ENCODE measurements at places on chromosomes 13 and 19.

- DNase-seq, result no peak
Observed at GRCh38 chr19:8391198-8392016, 1.2 kb downstream of the RAB11B start.

DNA sequence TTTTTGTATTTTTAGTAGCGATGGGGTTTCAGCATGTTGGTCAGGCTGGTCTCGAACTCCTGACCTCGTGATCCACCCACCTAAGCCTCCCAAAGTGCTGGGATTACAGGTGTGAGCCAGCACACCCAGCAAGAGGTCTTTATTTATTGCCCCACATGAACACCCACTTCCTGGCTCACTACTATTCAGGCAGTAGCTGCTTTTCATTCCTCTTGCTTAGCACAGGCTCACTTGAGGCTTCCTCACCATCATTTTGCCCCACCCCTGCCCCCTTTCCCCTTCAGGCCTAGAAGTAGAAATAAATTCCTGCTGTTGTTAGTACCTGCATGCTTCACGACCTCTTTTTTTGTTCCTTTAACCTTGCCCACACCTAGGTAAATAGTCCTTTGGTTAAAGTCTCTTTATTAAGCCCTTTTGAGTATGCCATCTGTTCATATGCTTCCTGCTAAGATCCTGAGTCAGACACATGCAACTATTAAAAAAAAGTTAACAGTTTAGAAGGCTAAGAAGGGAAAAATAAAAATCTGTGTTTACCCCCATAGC is 33.5 kb upstream of the ITM2B start:
- DNase-seq, result no peak

DNA sequence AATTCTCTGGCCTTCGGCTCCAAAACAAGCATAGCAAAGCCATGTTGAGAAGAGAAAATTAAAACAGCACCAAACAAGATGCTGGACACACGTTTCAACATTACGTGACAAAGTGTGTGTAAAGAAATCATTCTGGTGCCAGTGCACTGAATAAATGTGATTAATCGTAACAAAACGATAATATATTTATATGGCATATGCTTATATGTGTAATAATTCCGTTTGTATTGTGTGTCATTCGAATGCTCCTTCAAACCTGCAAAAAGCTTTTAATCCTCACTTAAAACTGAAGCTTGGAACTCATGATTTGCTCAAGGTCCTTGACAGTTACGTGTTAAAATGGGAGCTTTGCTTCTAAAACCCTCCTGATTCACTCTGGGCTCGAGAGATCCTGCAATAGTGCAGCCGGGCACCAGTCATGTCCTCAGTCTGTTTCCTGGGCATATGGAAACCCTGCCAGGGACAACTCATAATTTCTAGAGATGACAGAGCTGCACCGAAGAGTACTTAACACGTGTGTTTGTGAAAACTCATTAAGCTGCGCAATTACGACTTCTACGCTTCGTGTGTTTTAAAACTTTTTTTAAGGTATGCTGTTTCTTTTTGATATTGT is 731 bp upstream of the AKAP8L start:
- no peak for DNase-seq

- DNase-seq, result no peak
Observed at GRCh38 chr13:30856005-30856790, 49.9 kb upstream of the MEDAG start.

GRCh38 chr19:5231857-5232678 is 108.5 kb downstream of the PTPRS start:
- DNase-seq, result no peak

GRCh38 chr19:6234527-6234926 is 45.2 kb downstream of the MLLT1 start:
- DNase-seq, result no peak

DNA sequence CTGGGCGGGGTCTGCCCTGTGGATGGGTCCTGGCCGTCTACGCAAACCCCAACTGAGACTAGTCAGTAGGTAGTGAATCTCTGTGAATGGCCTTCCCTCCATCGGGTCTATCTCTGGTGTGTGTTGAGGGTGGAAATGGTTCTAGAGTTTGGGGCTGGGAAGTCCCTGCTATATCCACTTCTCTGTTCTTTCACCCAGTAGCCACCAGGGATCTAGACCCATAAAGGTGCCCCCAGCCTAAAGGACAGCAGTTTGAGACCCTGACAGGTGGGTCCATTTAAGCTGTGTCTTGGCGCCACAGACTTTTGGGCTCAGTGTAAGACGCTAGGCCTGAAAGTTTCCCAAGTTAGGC is 57.7 kb downstream of the ZNF568 start:
- DNase-seq, result no peak
